ENCODE measurements at places on chromosomes 7 and 10.
A peak's percentile ranks its signal among the peaks of the same experiment; 100 is the strongest.

DNA sequence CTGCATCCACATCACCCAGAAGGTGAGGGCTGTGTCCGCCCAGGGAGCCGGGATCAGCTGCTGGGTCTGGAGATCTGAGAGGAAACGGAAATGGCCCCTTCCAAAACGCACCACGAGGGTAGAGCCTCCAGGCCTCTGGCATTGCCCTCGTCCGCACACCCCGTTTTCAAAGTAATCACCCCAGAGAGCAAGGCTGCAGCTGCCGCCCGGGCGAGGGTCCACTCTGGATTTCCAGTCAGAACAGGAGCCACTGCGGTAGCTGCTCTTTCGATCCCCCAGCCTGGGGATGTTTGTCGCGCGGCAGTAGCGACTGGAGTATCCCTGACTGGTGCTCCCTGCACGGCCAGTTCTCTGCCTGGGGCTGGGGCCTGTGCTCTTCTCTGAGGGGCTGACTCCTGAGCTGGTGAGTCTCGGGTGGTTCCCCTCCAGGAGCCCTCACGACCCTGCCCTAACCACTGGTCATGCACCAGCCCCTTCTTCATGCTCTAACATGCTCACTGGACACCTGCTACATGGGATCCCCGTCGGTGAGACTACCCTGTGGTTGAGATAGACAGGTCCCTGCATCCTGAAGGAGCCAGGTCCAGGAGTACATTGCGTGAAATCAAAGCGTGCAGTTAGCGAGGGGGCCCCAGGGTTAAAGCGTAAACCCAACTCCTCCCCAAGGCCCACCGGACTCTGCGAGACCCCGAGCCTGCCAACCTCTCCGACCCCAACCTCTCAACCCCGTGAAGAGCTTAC, 99.2 kb downstream of the FOXL3 start:
- DNase-seq = no peak
- no peak overlapping the region for H3K4me3 ChIP-seq
- H3K27me3 ChIP-seq = peaks cover 5% of the 10 kb centered on the region
- no peaks in the 10 kb centered on the region for H3K36me3 ChIP-seq
- no peak overlapping the region for H3K27ac ChIP-seq

- no peaks in the 10 kb centered on the region for H3K36me3 ChIP-seq
- H3K4me3 ChIP-seq = no peak overlapping the region
- DNase-seq = no peak
- H3K27me3 ChIP-seq = no peaks in the 10 kb centered on the region
- H3K27ac ChIP-seq = no peak overlapping the region
Measured at GRCh38 chr7:45581271-45581780, 7.2 kb downstream of the ADCY1 start.

DNA sequence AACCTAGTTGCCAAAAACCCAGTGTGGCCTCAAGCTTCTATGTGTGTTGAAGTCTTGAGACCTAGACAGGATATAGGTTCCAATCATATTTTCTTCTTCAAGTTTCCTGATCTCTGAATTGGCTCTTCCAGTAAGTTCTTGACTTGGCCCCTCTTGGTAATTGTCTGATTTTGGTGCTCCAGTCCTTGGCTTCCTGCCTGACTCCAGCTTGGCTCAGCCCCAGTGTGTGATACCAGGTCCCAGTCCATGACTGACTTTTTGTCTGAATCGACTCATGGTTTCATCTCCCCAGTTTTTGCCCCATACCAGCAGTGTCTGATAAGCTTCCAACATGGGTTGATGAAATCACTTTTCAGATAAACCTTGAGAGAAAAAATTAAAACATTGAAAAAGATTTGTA, 72.3 kb downstream of the FAS start:
- H3K27me3 ChIP-seq = no peaks in the 10 kb centered on the region
- DNase-seq = peak; percentile 28
- H3K27ac ChIP-seq = no peak overlapping the region
- H3K4me3 ChIP-seq = no peak overlapping the region
- no peaks in the 10 kb centered on the region for H3K4me1 ChIP-seq

- no peaks in the 10 kb centered on the region for H3K27me3 ChIP-seq
- H3K27ac ChIP-seq = no peak overlapping the region
- no peaks in the 10 kb centered on the region for H3K4me1 ChIP-seq
- no peak overlapping the region for H3K4me3 ChIP-seq
Measured at GRCh38 chr7:49386792-49387191, 386.6 kb upstream of the VWC2 start.

- H3K27me3 ChIP-seq = no peaks in the 10 kb centered on the region
- H3K27ac ChIP-seq = peak overlapping the region; percentile 59
- H3K36me3 ChIP-seq = no peaks in the 10 kb centered on the region
- peaks cover 38% of the 10 kb centered on the region for H3K4me1 ChIP-seq
Measured at GRCh38 chr7:151744656-151745638, 132.0 kb downstream of the PRKAG2 start.

GRCh38 chr10:100802607-100803006, 57.2 kb downstream of the PAX2 start:
- H3K36me3 ChIP-seq = no peaks in the 10 kb centered on the region
- DNase-seq = no peak
- H3K4me3 ChIP-seq = no peak overlapping the region
- no peaks in the 10 kb centered on the region for H3K27me3 ChIP-seq

GRCh38 chr10:99172128-99172738, 63.4 kb downstream of the HPSE2 start:
- no peak overlapping the region for H3K4me3 ChIP-seq
- no peak overlapping the region for H3K27ac ChIP-seq
- H3K27me3 ChIP-seq = no peaks in the 10 kb centered on the region
- H3K4me1 ChIP-seq = no peaks in the 10 kb centered on the region
- H3K36me3 ChIP-seq = no peaks in the 10 kb centered on the region

GRCh38 chr10:94192333-94192732, 170.4 kb downstream of the NOC3L start:
- no peak overlapping the region for H3K27ac ChIP-seq
- H3K27me3 ChIP-seq = no peaks in the 10 kb centered on the region
- H3K4me3 ChIP-seq = no peak overlapping the region
- no peak for DNase-seq

DNA sequence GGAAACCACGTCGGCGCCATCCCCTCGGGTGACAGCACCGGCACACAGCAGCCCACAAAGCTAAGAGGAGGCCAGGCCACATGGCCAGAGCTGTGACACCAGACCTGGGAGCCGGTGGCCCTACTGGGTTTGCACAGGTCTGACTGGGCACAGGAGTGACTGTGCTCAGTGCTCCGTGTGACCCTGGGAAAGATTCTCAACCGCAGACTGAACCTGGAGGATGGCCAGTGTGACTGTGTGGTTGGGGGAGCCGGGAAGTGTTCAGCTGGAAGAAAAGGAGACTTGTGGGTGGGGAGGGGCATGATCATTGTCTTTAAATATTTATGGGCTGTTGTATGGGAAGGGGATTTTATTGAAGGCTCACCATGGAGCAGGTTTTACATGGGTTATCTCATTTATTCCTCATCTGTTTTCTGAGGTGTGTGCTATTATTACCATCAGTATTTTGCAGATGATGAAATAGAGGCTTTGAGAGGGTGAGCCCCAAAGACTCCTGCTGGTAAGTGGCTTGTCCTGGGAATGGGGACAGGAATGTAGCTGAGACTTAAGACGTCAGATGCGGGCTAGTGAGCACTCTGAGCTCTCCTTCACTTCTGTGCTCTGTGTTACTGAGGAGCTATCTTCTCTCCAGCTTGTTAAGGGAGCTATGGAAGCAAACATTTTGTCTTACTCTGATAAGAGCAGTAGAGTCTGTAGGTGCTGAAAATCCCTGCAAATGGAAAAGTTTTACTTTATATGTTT, 127.5 kb downstream of the TMEM178B start:
- H3K4me1 ChIP-seq = no peaks in the 10 kb centered on the region
- H3K27me3 ChIP-seq = no peaks in the 10 kb centered on the region
- no peak overlapping the region for H3K4me3 ChIP-seq
- H3K36me3 ChIP-seq = no peaks in the 10 kb centered on the region

- H3K27ac ChIP-seq = no peak overlapping the region
- H3K4me1 ChIP-seq = peaks cover 6% of the 10 kb centered on the region
- H3K36me3 ChIP-seq = no peaks in the 10 kb centered on the region
- H3K27me3 ChIP-seq = no peaks in the 10 kb centered on the region
- no peak overlapping the region for H3K4me3 ChIP-seq
Measured at GRCh38 chr10:101217450-101218281, 11.6 kb downstream of the LBX1 start.

DNA sequence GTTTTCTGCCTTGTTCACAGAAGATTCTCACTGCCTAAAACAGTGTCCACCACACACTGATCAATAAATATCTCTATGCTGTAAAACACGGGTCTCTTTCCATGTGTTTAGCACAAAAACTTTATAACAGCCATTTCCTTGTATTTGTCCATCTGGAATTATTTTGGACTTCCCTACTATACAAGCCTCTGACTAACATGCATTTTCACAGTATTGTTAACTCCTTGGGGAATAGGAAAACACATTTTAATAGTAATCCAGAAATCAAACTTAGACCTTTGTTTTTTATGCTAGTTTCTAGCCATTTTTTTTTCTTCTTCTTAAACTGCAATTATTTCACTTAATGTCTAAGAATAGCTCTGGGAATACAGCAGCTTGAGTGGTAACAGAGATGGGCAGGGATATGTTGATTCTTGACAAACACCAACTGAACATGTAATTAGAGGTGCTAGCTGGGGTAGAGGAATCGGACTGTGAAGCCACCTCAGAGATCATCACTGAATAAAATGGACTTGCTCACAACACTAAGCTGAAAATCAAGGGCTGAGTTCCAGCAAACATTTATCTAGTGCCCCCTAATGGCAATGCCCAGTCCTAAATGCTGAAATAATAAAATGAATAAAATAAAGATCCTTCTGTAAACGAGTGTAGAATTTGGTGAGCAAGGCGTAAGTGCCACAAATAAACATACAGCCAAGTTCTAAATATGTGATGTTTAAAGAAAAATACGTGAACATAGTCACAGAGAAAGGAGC, 593.1 kb downstream of the SORCS1 start:
- H3K27ac ChIP-seq = no peak overlapping the region
- H3K4me1 ChIP-seq = no peaks in the 10 kb centered on the region
- no peak overlapping the region for H3K4me3 ChIP-seq
- H3K36me3 ChIP-seq = no peaks in the 10 kb centered on the region

DNA sequence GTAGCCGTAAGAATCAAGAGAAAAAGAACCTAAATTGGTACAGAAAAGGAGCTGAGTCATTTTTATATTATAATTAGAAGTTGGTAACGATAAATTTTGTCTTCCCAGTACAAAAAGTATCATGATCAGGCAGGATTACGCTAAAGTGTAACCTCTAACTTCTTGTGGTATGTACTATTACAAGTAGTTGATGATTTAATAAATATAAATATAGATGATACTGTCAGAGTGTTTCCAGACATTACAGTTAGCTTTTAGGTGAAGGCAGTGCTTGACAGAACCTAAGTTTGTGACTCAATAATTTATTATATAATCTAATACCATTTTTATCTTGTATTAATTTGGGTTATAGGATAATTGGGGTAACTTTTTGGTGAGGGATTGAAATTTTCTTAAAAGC, 53.4 kb downstream of the ZEB1 start:
- DNase-seq = no peak
- H3K27ac ChIP-seq = peak overlapping the region; percentile 33
- no peaks in the 10 kb centered on the region for H3K27me3 ChIP-seq
- no peaks in the 10 kb centered on the region for H3K36me3 ChIP-seq

GRCh38 chr10:110074758-110075671, 67.2 kb downstream of the ADD3 start:
- H3K4me1 ChIP-seq = peaks cover 53% of the 10 kb centered on the region
- no peaks in the 10 kb centered on the region for H3K27me3 ChIP-seq
- peak overlapping the region; percentile 23 for H3K4me3 ChIP-seq
- H3K36me3 ChIP-seq = no peaks in the 10 kb centered on the region
- no peak for DNase-seq

GRCh38 chr10:97069576-97070362, 116.0 kb downstream of the SLIT1 start:
- no peaks in the 10 kb centered on the region for H3K27me3 ChIP-seq
- peaks cover 11% of the 10 kb centered on the region for H3K4me1 ChIP-seq
- no peaks in the 10 kb centered on the region for H3K36me3 ChIP-seq

DNA sequence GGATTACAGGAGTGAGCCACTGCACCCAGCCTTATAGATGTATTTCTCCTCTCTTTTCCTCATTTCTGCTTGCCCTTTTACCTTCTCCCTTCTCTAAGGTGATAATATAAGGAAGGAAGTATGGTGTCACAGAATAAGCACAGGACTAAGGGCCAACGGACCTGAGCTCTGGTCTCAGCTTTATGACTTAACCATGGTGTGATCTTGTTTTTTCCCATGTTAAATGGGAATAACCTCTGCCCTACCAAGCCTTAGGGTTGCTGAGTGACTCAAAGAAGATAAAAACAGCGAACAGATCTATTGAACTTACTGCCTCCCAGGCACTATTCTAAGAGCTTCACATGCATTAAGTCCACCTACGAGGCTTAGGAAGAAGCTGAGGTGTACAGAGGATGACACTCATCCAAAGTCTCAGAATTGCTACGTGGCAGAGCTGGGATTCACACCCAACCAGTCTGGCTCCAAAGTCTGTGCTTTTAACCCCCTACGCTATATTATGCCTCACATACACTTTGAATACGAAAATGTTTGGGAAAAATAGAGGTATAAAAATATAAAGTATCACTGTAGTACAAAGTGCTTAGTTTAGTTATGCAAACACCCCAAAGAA, 5.6 kb downstream of the UROS start:
- no peak overlapping the region for H3K4me3 ChIP-seq
- H3K36me3 ChIP-seq = peaks cover 37% of the 10 kb centered on the region
- no peaks in the 10 kb centered on the region for H3K27me3 ChIP-seq
- no peak for DNase-seq

DNA sequence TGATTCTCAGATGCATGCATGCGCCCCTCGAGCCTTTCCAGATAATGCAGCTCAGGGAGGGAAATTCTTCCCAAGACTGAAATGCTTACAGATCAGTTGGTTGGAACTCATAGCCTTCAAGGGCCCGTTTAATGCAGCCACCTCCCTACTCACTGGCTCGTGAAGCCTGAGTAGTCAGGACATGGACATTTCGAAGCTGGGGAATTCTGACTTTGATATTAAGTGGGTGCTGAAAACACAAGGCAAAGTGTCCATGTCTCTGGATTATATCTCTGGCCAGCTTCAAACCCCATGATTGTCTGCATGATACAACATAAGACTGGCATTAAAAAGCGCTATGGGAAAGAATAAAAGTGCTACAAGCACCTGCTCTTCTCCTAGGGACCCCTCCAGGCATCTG, 207.5 kb downstream of the HERPUD2 start:
- no peak for DNase-seq
- no peaks in the 10 kb centered on the region for H3K36me3 ChIP-seq
- no peaks in the 10 kb centered on the region for H3K4me1 ChIP-seq
- no peak overlapping the region for H3K4me3 ChIP-seq

GRCh38 chr7:135164357-135165061, 6.0 kb downstream of the CYREN start:
- peak; percentile 80 for DNase-seq
- H3K4me3 ChIP-seq = peak overlapping the region; percentile 53
- peak overlapping the region; percentile 100 for H3K27ac ChIP-seq
- H3K4me1 ChIP-seq = peaks cover 93% of the 10 kb centered on the region
- no peaks in the 10 kb centered on the region for H3K36me3 ChIP-seq

Data from psoas muscle (tissue), 8 donors.